ENCODE measurements at places on chromosomes 11 and 22. TPM values are rescaled to one million over a fixed set of nuclear protein-coding genes. Genes with fewer than 3 reads are reported as not detected.

The TIGD3 gene
- total RNA-seq, result 0.30 TPM

The OR6T1 gene
- not detected for total RNA-seq

The ABCG4 gene
- 0.32 TPM for total RNA-seq

The AIFM3 gene
- 0.59 TPM for total RNA-seq

The SYCE3 gene
- not detected for total RNA-seq

The TEX12 gene
- total RNA-seq, result 0.30 TPM

The SLC1A2 gene
- total RNA-seq, result 0.30 TPM

The B3GAT1 gene
- total RNA-seq, result not detected

The PLAAT2 gene
- not detected for total RNA-seq

The PDGFD gene
- total RNA-seq, result 0.83 TPM

The RASSF10 gene
- total RNA-seq, result under 0.01 TPM
